ENCODE measurements at places on chromosomes 12 and 14.

- DNase-seq = no peak
These were observed 28.2 kb downstream of the RPS6KA5 start for GRCh38 chr14:91032248-91032647.

- no peak for DNase-seq
These were observed 173.8 kb downstream of the C12orf75 start for GRCh38 chr12:105504286-105504685.

- DNase-seq = no peak
These were observed 30.5 kb upstream of the LMNTD1 start for GRCh38 chr12:25583545-25583944.

- no peak for DNase-seq
These were observed 104.7 kb downstream of the ZNF664 start for GRCh38 chr12:124077701-124078100.

DNA sequence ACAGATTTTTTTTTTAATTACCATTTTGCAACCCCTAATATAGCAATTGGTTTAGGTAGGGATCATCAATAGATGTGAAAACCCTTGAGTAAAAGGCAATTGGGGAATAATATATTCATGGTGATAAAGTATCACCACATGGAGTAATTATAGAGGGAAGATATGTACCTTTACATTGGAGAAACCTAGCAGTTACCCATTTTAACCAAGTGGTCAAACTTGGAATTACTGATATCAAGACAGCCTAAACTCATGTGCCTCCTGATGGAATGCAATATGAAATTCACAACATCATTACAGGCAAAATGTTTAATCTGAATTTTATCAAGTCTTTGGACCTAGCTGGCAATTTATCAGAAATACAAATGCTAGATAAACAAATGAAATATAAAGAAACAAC is 6.7 kb upstream of the SLC10A1 start:
- DNase-seq = no peak

GRCh38 chr12:120100630-120101029 is 15.9 kb downstream of the RAB35 start:
- no peak for DNase-seq

DNA sequence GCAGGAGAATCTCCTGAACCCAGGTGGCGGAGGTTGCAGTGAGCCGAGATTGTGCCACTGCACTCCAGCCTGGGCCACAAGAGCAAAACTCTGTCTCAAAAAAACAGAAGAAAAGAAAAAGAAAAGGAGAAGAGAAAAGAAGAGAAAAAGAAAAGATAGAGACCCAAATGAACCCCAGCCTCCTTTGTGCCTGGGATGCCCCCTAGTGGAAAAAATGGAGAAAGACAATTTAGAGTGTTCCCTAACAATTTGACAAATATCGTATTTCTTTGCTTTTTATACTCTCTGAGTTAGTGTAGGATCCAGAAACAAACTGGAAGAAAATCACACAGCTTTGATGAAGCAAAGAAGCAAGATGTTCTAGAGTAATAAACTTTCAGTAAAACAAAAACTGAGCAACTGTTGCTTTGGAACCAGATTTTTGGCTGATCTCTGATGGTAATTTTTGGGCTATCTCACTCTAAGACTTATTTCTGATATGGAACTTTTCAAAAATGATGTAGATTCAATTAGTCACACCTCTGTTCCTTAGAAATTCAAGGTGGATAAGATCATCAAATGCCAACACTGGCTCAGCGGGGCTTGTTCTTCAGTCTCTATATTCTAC is 18.6 kb upstream of the PRKAB1 start:
- no peak for DNase-seq

DNA sequence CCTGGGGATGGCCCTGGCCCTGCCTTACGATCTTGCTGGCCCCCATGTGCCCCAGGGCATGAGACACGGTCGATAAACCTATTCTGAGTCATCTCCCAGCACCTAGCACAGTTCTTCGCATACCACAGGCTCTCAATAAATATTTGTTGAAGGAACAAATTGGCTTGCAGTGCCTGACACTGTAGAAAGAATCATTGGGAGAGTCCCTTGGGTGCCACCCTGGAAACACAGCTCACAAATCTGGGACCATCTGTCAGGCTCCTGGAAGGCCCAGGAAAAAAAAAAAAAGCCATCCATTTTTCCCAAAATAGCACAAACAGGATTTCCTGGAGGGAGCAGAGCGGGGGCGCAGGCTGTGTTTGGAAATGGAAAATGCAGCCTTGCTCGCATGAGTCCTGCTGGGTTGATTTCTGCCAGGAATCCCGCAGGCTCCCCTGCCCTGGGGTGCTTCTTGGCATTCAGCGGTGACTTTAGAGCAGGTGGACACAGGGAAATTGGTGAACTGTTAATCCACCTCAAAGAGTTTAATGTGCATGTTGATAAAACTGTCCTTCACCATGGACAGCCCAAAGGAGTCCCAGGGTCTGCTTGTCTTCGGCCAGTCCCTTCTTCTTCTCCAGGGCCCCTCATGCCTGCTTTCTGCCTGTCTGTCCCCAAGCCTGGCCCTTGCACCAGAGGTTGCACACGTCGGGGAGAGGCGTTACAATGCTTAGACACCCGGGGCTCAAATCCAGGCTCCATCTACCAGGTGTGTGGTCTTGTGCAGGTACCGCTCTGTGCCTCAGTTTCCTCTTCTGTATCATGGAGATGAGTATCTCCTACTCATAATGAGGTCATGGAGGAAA is 106.1 kb upstream of the RFLNA start:
- no peak for DNase-seq

DNA sequence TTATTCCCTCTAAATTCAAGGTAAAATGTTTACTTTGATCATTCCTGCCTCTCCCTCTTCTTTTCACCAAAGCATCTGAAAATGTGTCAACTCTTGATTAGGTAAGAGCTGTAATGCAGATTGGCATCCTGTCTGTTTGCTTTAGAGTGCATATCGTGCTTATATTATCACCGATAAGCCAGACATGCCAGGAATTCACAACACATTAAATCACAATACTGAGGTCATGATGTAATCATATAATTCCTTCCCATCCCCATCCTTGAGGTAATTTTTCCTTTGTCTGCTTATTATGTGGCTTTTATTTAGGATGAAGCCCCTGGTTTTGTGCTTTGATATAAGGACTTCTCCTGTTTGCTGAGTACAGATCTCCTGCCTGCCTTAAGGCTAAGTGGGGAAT is 10.2 kb downstream of the DDX47 start:
- DNase-seq = no peak

DNA sequence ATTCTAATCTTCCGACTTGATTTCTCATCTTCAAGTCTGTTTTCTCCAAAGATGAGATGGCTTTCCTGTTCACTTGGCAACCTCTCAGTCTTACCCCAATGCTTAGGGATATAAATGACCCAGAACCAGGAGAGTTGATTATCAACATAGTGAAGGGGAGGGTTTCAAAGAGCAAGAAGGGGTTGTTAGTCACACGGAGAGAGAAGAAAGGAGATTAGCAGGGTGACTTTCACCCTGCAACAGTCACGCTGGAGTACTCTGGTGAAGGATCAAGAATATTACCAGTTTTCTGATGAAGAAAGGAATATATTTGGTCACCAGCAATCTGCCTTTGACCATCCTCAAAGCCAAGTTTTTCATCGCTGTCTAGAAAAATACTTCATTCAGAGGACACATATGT is at the start of gene TMEM52B:
Gene TMEM52B (plus strand): TSS at position 212 of the 400 bp plus-strand sequence. CDS start 543 bp downstream, outside the sequence.
- DNase-seq = no peak

DNA sequence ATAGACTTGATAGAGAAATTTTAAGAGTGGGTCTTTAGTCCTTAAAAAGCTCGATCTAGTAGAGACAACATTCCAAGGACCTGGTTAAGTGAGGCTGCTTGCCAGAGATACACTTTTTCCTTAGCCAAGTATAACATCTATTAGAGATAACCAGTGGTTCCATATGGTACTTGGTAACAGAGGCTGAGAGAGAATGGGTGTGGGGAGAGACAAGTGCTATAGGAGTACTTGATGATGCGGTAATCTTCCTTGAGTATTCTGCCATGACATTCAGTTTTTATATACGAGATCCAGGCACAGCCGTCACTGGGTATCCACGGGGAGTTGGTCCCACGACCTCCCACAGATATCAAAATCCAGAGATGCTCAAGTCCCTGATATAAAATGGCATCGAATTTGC is 77.4 kb upstream of the REP15 start:
- no peak for DNase-seq

DNA sequence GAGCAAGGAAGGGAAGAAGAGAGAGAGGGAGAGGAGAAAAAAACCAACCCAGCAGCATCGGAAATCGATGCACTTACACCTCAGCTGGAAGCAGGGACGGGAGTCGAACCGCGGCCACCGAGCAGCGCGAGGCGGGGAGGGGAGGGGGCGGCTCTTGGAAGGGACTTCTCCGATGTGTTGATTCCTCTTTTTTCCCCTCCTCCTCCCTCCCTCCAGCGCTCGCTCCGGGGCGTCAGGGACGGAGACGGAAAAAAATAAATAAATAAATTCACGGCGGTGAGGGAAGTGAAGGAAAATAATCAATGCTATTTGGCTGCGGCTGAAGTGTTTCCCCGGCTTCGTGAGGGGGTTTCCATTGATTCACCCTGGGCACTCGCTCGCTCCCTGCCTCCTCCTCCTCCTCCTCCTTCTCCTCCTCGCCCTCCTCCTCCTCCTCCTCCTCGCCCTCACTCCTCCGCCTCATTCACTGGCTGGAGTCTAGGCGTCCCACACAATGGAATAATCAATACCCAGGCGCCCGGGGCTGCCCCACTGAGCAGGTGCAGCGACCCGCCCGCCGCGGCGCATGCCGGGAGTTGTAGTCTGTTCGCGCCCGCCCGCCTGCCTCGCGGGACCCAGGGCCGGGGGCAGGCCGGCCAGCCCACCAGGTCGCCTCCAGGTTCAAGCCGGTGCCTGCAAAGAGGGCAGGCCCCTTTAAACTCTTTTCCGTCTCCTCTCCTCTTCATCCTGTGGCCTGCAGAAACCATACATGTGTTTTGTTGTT is at the start of gene ZFHX2:
Gene ZFHX2 (minus strand): TSS at position 500 of the 763 bp plus-strand sequence. CDS start 16,440 bp downstream, outside the sequence.
- DNase-seq = peak; percentile 46

GRCh38 chr12:67299526-67299925 is 30.4 kb downstream of the CAND1 start:
- no peak for DNase-seq

- peak; percentile 48 for DNase-seq
These were observed 7.8 kb upstream of the DTX1 start for GRCh38 chr12:113048716-113049127.

DNA sequence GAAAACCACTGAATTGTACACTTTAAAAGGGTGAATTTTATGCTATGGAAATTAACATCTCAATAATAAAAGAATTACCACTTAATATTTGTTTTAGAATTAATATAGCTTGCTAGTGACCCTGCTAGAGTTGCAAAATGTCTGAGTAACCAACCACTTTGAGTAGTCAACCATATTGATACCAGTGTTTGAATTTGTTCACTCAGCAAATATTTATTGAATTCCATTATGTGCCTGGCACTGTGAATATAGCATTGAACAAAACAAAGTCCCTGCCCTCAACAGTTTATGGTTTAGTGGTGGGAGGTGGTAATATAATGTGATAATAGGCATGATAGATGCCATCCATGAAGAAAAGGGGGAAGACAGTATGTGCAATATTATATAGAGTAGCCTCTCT is 4.6 kb downstream of the SNRPF start:
- no peak for DNase-seq

DNA sequence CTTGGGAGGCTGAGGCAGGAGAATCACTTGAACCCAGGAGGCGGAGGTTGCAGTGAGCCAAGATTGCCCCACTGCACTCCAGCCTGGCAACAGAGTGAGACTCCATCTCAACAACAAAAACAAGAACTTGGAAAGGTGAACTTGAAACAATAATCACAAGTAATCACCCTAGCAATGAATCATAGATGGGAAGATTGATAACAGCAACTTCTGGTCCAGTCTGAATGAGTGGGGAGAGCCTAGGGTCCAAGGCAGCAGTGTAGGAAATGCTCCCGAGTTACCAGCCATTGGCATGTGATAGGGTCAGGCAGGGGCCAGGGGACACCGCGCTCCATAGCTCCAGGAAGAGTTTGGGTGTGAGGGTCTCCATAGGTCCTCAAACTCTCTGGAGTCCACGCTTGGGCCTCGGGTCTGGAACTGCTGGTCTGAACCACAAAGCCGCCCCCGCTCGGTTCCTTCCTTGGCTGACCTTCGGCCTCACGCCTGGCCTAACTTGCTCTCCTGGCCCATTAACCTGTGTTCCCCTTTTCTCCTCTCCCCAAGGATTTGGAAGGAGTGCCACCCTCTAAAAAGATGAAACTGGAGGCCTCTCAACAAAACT is 19.9 kb upstream of the MLXIP start:
- DNase-seq = no peak

- DNase-seq = no peak
These were observed 43.9 kb downstream of the FRS2 start for GRCh38 chr12:69514111-69514510.

- DNase-seq = no peak
These were observed 1.5 kb upstream of the LTA4H start for GRCh38 chr12:96036765-96037455.

- DNase-seq = no peak
These were observed 64.7 kb downstream of the TMCC3 start for GRCh38 chr12:94585626-94586025.
